CD4-positive, alpha-beta T cell (primary cell): ENCODE measurements at places on chromosomes 1 and 21.
A peak's percentile ranks its signal among the peaks of the same experiment; 100 is the strongest.

GRCh38 chr21:31952828-31953227, 80.0 kb downstream of the HUNK start:
- no peak for DNase-seq

- DNase-seq = peak; percentile 62
Observed at GRCh38 chr1:173429471-173430402, 47.4 kb upstream of the PRDX6 start.

DNA sequence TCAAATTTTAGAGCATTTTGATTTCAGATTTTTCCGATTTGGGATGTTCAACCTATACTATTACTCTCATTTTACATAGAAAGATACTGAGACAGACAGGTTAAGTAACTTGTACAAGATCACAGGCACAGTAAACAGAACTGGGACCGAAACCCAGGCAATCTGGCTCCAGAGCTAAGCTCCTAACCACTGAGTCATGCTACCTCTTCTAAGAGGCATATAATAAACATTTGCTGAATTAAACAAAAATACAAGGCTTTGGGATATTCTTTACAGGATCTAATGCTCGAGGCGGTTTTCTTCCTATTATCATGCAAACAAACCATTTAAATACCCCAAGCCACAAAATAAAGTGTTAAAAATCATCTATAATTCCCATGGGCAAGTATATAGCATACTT, 50.3 kb downstream of the MCOLN2 start:
- no peak for DNase-seq

GRCh38 chr1:53544728-53545515, 85.7 kb downstream of the DMRTB1 start:
- DNase-seq = no peak

GRCh38 chr1:79790950-79791349, 784.4 kb upstream of the ADGRL4 start:
- DNase-seq = no peak

DNA sequence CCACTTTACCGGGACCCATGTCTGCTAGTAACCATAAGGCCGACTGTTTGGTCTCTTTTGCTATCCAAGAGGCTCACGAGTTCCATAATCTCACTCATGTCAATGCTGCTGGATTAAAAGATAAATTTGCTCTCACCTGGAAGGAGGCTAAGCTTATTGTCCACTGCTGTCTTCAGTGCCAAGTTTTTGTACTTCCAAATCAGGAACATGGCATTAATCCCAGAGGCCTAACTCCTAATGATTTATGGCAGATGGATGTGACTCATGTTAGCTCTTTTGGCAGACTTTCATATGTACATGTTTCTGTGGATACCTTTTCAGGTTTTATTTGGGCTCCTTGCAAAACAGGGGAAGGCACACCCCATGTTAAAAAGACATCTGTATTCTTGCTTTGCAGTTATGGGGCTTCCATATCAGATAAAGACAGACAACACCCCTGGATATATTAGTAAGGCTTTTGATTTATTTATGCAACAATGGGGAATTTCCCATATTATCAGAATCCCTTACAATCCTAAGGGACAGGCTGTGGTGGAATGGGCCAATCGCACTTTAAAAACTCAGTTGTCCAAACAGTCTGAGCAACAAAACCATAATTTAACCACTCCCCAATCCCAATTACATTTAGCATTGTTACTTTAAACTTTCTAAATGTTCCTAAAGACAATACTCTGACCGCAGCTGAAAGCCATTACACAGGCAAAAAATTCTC, 162.7 kb downstream of the IER5 start:
- no peak for DNase-seq

GRCh38 chr1:85343213-85343611, 66.8 kb upstream of the BCL10 start:
- no peak for DNase-seq

- DNase-seq = no peak
Observed at GRCh38 chr1:164637461-164638375, 78.7 kb downstream of the PBX1 start.

DNA sequence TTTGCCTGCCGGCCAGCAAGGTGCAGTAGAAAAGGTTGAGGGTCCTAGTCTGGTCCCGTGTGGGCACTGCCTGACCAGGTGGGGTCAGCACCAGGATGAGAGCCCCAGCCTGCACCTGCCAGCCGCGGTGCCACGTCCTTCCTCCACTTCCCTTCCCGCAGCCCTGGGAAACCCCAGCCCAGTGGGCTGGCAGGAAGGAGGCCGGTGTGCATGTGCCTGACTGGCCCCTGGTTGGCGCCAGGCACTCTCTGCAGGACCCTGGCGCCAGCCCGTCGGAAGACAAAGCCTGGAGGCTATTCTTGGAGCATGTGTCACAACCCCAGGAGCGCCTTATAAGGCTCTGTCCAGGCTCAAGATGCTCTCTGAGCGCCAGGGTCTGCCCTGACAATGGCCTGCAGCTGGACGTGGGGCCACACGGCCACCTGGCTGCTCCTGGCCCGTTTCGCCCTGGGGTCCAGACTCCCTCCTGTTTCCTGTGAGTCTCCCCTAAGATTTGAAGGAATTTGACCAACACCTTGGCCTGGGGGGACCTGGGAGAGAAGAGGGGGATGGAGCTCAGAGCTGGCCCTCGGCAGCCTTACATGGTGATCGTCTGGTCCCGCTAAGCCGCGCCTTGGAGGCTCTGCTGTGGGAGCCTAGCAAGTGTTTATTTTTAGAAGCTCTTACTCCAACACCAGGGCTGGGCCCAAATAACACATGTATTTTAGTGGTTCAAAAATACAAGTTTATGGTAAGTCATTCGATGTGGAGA, 31.9 kb upstream of the POFUT2 start:
- no peak for DNase-seq

GRCh38 chr1:206757524-206758266, 12.9 kb upstream of the IL19 start:
- DNase-seq = peak; percentile 42

GRCh38 chr1:246221485-246222255, 285.4 kb downstream of the SMYD3 start:
- no peak for DNase-seq

GRCh38 chr1:201090541-201090940, 21.7 kb downstream of the CACNA1S start:
- no peak for DNase-seq

DNA sequence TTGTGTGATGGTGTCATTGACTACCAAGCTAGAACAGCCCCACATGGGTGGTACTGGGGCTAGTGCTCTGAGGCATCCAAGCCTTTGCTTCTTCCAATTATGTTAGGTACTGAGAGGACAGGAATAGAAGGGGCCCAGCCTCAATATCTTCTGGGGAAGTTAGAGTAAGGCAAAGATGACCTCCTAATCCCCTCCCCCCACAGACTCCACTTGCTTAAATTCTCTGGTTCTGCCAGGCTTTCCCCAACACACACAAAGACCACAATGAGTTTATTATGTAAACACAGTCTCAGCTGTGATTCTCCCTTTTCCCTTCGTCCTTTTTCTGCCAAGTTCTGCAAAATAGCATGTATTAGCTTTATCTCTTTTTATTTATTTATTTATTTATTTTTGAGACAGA, 3.1 kb upstream of the TACSTD2 start:
- DNase-seq = no peak

DNA sequence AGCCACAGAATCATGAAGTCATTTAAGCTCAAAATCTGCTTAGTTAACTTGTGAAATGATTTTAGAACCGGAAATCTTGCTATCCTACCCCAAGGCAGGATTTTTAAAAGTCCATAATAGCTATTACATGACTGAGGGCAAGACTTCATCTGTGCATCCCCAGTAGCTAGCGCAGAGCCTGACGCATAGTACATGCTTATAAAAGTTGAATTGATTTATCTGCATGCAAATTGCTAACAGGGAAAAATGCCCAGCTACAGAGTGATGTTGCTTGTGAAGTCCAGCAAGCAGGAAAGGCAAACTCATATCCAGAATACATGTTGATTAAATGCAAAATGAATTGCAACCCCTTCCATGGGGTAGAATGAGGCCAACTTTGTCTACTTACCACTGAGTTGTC, 8.1 kb upstream of the MAP1LC3C start:
- DNase-seq = no peak

DNA sequence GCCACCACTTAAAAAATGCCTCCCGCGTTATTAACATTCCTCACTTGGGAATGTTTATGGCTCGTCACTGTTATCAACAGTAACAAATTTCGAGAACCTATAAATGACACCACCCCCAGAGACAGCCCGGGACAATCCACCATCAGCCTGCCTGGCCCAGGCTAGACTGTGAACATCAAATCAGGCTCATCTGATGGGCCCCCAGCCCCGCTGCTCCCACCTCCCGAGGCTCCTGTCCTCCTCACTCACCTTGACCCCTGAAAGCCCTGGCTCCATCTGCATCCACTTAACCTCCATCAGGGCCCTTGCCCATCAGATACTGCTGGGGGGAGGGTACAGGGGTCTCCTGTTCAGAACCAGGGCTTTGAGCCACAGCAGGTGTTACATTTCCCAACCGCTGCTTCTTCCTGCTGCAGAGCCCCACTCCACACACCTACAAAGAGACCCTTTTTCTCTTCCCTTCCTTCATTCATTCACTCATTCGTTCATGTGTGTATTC, 156.5 kb upstream of the VAMP3 start:
- no peak for DNase-seq

GRCh38 chr1:115057661-115058254, 28.1 kb downstream of the TSHB start:
- no peak for DNase-seq

DNA sequence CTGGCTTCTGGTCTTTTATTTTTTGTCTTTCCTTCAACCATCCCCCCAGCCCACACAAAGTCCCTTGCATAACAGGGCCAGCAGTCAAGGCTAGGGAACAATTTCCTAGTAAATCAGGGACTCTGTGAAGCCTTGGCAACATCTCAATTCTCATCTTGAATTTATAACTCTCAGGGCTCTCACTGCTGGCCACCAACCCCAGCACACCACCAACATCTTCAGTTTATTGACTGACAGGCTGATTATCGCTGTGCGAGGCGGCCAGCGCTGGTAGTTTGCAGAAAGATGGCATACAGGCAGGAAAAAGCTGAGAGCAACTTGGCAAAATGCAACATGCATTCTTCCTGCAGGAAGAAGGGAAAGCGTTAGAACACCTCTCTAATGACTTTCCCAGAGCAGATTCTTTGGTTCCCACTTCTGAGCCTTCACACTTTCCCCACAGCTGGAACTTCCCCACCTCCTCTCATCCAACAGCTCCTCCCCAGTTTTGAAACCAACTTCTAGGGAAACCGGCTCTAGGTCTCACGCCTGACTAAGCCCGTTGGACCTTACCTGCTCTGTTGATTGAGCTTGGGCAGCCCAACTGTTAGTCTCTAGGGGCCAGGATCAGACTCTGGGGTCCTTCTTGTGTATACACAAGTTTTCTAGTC, 26.3 kb upstream of the CSF1 start:
- DNase-seq = no peak

DNA sequence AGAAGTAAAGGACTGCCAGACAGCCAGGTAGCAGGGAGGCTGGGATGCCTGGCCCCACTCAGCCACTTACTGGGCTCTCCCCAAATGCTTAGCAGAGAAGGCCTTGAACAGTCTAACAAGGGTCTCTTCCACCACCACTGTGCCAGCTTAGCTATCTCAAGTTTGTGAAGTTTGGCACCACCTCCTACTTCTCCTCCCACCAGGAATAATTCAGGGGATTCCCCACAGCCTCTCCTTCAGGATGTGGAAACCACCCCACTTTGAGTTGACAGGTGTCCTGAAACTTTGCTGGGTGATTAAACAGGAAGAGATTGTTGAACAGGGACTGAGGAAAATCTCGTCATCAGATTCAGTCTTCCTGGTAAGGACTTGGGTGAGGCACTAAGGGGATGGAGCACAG, 59.4 kb upstream of the ATP1B1 start:
- DNase-seq = no peak

- no peak for DNase-seq
Observed at GRCh38 chr1:214957330-214958137, 125.0 kb upstream of the KCNK2 start.

- DNase-seq = no peak
Observed at GRCh38 chr1:239112101-239112935, 274.1 kb upstream of the CHRM3 start.

- no peak for DNase-seq
Observed at GRCh38 chr1:34405266-34405959, 228.7 kb downstream of the C1orf94 start.

- no peak for DNase-seq
Observed at GRCh38 chr1:190273161-190273560, 204.5 kb downstream of the BRINP3 start.

DNA sequence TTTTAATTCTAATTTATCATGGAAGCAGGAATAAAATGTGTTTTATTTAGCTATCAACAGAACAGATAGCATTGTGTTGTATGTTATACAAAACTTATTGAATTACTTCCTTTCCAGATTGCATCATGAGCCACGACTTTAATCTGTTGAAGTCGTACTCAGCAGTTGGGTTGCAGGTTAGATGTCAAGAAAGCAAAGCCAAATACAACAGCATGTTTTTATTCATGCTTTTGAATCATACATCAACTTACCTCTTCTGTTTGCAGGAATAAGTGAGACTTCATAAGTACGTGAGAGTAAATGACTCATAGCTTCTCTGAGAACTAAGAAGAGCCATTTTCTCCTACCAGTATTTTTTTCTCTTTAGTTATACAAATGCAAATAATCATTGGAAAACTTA, 110.8 kb upstream of the ADGRL4 start:
- no peak for DNase-seq

GRCh38 chr1:176119549-176119948, 87.5 kb downstream of the COP1 start:
- DNase-seq = no peak

GRCh38 chr21:34668803-34669148, at the start of gene CLIC6:
Gene CLIC6 (plus strand): TSS chr21:34668994. CDS start chr21:34669389, 395 bp downstream.
- DNase-seq = no peak

DNA sequence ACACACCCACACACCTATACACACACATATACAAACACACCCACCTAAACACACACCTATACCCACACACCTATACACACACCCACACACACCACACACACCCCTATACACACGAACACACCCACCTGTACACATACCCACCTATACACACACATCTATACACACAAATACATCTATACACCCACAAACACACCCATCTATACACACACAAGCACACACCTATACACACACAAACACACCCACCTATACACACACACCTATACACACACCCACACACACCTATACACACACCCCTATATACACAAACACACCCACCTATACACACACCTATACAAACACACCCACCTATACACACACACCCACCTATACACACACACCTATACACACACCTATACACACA, 116.4 kb upstream of the VAMP3 start:
- DNase-seq = no peak
